ENCODE measurements at places on chromosomes 16 and 17. TPM values are rescaled to one million over a fixed set of nuclear protein-coding genes. Genes with fewer than 3 reads are reported as not detected.
A peak's percentile ranks its signal among the peaks of the same experiment; 100 is the strongest.

The ATP2C2 gene
- not detected for total RNA-seq

The MT1E gene
- total RNA-seq, result not detected

The MMP15 gene
- 8.0 TPM for total RNA-seq

The TIMP2 gene
- total RNA-seq, result 257 TPM

- DNase-seq, result no peak
These were observed 15.6 kb downstream of the RFWD3 start for GRCh38 chr16:74650966-74651567.

DNA sequence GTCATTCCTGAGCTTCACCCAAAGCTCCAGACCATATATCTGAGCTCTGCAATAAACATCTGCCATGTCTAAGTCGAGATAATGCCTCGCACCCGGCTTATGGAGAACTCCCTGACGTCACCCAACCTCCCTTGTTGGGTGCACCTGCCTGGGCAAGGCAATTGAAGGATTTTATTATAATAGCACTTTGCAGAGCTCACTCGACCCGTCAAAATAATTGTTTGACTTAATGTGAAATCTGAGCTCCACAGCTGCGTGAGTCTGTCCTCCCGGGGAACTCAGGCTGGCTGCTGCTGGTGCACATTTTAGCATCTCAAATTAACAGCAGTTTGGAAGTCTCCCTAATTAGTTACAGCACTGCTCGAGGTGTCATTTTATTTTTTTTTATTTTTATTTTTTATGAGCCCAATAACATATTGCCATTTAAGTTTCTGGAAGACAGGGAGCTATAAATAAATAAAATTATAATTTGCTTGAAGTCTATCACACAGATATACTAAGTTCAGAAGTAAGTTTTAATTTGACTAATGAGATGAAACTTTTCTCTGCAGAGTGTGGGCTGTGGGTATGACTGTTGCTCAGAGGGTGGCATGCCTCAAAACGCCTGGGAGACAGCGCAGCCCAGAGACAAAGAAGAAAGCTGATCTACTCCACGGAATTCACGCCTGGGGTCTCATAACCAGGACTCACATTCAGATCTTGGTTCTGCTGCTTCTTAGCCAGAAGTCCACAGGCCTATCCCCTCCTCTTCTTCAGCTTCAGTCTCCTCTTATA is 401.4 kb upstream of the C16orf82 start:
- DNase-seq, result no peak

DNA sequence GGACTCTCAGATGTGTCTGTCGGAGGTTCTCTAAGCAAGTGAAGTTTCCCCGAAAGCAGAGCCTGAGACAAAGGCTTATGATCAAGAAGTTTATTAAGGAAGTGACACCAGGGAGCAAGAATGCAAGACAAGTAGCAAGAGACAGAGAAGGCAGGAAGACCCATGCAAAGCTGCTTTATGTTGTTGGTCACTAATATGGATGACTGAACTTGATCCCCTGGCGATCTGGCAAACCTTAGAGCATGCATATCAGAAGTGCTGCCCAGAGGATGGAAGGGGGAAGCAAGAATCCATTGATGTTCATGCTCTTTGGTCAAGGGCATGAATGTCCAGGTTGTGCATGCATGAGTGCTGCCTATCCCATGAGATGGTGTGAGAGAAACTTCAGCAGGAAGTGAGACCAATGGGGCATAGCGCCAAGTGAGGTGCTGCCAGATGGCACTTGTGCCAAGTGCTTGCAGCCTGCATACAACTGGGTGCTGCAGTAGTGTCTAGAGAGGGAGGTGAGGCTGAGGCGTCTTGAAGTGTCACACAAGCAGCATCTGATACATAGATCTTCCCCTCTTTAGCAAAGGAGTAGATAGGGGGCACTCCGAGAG is 176.5 kb downstream of the SALL1 start:
- no peak for DNase-seq

GRCh38 chr16:4520913-4521312 is 17.7 kb downstream of the CDIP1 start:
- DNase-seq, result no peak

GRCh38 chr17:79739148-79740062 is 8.7 kb downstream of the ENPP7 start:
- DNase-seq, result peak; percentile 94

- no peak for DNase-seq
These were observed 33.5 kb upstream of the EMP2 start for GRCh38 chr16:10613785-10614485.

- DNase-seq, result no peak
These were observed 3.8 kb downstream of the SNX29 start for GRCh38 chr16:11980136-11980844.

DNA sequence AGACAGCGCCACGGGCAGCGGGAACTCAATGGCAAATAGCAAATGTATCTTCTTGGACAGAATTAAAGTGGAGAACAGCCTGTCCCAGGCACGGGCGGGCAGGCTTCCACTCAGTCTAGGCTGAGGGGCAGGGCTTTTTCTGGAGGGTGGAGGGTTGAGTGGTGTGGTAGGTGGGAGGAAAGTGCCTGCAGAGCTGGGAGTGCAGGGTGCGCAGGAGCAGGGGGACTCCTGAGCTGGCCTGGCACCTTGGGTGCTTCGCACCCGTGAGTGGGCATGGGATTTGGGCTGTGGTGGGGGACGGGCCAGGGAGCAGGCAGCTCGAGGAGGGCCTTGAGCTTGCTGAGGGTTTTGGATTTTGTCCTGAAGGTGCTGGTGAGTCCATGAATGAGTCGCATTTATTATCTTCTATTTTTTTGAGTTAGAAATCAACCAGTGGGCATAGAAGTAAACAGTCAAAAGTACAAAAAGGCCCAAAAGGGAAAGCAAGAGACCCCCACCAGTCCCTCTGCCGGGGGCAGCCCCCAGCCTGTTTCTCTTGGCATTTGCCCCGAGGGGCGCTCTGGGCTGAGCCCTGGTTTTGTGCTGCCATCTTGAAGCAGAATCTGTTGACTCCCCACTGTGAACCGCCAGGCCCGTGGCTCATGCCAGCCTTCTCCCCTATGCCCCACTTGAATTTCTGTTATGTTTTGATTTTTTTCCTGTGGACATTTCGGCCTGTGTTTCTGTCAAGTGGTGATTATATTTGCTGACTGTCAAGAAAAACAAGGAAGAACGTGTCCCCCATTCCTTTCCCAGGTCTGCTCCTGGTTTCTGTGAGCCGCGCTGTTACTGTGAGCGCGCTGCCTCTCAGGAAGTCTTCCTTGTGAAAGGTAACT is 8.2 kb downstream of the ADORA2B start:
- no peak for DNase-seq

DNA sequence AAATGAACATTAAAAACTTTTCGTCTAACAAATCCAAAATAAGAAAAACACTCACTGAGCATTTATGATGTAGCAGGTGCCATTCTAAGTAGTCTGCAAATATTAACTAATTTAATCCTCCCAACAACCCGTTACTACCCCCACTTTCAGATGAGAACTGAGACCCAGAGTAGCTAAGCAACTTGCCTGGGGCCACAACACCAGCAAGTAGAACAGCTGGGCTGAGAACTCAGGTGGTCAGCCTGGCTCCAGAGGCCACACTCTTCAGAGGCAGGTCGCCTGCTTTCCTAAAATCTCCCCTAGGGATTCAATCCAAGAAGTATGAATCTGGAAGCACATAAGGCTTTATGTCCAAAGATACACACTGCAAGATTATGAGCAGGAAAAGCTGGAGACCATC is 6.2 kb downstream of the MBTPS1 start:
- no peak for DNase-seq

GRCh38 chr17:35021520-35022380 is 41.4 kb downstream of the LIG3 start:
- no peak for DNase-seq

DNA sequence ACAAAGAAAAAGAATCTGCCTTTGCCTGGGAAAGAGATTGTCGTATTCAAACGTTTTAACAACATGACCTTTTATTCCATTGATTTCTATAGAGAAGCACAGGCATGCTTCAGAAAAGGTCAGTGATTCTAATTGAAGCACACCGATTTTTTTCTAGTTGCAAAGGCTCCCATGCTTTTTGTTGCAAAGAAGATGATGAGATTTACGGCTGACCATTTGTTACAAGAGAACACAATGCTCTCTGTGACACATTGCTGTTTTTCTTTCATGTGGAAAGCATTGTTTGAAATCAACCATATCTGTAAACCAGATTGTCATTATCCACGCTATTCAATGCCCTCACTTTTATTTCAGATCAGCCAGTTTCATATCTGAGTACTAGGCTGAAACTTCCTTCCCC is 99.8 kb downstream of the NLK start:
- DNase-seq, result no peak
